ENCODE measurements at places on chromosomes 3 and 15.
A peak's percentile ranks its signal among the peaks of the same experiment; 100 is the strongest.

DNA sequence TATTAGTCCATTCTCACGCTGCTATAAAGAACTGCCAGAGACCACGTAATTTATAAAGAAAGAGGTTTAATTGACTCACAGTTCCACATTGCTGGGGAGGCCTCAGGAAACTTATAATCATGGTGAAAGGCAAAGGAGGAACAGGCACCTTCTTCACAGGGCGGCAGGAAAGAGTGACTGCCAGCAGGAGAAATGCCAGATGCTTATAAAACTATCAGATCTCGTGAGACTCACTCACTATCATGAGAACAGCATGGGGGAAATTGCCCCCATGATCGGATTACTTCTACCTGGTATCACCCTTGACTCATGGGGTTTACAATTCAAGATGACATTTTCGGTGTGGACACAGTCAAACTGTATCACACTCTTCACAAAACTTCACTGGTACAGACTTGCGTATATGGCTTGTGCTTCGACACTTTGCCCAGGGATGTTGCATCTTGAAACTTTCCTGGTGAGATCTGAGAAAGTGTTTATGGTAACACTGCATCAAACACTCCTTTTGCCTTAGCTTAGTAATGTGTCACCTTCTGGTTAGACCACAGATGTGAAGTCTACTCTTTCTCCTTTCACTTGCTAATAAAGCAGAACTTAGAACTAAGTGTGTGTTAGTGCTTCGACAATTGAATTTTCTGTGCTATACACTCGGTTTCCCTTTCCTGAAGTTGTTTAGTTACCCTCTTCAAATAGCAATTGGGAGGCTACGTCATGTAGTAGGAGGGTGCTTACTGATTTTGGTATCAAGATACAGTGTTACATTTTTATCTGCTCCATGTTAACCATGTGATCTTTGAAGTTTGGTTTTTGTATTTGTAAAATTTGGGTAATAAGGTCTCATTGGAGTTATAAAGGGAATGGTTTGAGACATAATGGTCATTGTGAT, 185.7 kb downstream of the LPP start:
- DNase-seq = peak; percentile 26

GRCh38 chr3:79598594-79598993, 169.2 kb downstream of the ROBO1 start:
- DNase-seq = no peak

GRCh38 chr15:62545467-62546227, 380.6 kb upstream of the C2CD4B start:
- DNase-seq = no peak

- no peak for DNase-seq
Measured at GRCh38 chr3:69921651-69922050, 77.9 kb upstream of the SAMMSON start.

DNA sequence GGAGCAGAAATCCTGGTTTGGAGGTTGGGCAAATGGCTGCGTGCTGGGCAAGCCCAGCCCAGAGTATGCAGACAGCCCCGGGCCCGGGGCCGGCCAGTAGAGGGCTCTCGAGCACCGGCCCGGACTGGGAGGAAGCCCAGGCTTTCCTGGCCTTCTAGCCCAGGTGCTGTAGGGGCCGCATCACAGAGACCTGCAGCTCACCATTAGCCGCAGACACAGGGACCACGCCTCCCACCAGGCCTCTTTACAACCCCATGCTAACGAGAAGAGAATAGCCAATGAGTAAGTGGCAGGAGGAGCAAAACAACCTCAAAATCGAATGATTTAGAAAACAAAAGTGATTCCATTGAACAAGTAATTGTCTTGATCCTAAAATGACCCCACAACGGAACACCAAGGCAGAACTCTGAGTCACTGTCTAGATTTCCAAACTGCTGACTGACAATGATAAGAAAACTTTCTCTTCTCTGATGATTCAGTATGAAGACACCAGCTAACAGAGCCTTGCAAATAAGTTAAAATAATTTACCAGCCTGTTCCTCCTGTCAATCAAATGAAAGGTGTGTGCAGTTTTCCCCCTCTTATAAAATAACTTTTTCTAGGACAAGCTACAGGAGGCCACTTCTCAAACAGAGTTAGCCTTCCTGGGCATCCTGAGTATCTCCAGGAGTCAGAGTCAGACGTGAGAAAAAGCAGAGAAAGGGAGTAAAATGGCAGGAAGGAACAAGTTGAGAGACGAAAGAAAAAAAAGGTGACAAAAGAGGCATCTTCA, 102.2 kb downstream of the DGKG start:
- DNase-seq = peak; percentile 61

DNA sequence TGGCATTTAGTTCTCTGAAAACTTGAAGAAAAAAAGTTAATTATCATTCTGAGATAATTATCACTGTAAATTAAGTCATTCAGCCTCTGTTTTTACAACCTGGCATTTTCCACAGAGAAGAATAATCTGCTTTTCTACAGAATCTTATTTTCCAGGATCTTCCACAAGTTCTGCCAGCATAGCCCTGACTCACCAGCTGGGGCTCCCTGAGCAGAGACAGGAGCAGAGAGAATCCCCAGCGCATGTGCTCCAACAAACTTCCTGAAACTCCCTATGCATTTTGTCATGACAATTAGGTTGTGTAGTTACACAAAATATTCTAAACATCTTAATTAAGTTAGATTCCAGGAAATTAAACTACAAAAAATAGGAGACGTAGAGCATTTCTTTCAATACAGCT, 32.1 kb upstream of the TMEM207 start:
- no peak for DNase-seq

DNA sequence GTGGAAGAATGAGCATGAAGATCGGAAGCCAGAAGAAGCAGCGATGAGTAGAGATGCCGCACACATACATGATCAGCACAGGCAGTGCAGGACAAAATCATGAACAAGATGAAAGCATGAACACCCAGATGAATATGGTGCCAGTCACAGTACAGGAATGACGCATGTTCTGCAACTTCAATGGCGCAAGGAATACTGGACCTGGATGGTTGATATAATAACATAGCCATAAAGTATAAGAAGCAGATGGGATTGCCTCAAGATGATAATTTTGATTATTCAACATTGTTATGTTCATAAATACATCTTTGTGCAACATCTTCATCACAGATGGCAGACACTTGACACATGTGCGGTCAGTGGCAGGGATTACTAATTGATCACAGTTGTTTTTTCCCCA, 59.7 kb upstream of the SLCO3A1 start:
- no peak for DNase-seq

DNA sequence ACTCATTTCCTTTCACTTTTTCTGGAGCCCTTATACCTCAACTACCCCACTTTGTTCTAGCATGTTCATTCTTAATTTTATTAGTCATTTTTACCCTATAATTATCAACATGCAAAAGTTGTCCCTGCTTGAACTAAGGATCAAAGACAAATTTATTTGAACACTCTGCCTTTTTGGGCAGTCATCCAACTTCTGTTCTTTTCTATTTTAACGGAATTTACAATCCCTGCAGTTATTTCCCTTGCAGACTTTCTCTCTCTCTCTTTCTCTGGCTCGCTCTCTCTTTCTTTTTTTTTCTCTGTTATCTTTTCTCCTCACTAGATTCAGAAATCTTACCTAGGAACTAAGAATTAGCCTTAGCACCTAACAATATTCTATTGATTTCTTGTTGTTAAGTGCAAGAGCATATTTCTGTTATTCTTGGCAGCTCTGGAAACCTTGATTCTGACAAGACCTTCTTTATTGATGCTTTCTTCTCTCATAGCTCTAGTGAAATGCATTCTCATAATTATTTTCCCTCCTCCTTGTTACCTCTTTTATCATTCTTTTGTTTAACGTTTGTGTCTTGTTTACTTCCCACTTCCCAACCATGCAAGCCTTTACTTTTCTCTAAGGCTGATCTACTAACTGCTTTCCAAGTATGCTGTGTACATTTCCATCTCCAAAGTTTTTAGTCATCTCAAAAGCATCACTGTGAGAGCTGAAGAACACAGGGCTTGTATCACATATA, 951.6 kb downstream of the DIPK2A start:
- no peak for DNase-seq

DNA sequence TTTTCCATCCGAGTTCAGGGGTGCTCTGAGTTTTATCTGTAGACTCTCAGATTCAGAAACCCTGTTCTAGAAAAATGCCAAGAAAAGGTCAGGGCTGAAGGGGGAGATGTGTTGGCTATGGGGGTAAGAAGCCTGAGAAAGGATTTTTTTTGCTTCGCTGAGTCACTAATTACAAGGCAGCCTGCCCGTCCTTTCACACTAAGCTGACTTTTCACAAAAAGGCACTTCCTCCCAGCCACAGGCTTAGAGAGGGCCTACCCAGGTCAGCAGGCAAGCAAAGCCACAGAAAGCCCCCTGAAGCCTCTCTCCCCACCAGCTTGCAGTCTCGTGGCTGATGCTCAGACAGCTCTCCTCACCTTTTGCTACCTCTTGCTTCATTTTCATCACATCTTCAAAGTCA, 192.6 kb upstream of the PRICKLE2 start:
- DNase-seq = no peak

GRCh38 chr3:3689601-3690375, 109.4 kb upstream of the LRRN1 start:
- no peak for DNase-seq
